ENCODE measurements at places on chromosomes 5 and 9.

DNA sequence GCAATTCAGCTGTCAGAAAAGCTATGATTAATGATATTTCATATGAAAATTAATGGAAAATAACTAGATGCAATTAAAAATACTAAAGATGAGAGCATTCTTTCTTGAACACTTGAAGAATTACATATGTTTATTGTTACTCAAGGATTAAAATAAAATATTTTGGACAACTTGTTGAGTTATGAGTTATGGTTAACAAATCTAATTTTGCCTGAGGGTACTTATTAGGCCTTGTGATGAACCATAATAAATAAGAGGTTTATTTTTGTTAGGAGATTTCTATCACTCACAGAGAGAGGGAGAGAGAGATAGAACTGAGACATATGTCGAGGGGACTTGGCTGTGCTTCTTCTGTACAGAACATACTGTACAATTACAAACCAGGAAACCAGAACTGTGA, 183.7 kb downstream of the ISL1 start:
- no peak for DNase-seq

DNA sequence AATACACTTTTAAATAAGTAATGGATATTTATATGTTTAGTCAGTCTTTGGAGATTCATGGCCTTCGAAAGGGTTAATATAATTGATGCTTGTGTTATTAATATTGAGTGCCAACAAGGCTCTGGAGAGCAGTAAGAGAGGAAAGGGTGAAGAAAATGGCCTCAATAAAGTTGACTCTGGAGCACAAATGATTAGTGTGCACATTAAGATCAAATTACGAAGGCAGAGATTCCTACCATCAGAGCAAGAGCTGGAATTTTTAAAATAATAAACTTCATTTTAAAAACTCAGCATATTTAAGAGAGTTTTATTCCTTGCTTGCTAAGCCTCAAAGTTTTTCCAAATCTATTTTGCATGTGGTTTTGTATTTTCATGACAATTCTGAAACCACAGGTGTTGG, 14.8 kb downstream of the SLC44A1 start:
- no peak for DNase-seq

DNA sequence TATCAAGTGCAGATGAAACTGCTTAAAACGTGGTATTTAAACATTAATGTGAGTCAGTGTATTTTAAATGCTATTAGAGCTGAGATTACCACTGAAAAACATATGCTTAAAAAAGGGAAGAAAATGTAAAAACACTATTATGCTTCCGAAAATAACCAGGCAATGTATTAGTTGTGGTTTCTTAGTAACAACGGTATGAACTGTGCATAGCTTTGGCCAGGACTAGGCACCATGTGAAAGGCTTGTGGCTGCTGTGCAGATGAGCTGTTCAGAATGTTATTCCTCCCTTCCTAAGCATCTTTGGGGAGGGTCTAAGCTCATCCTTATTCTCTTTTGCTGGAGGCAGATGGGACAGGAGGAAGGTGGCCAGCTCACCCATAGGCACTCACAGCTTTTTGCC, 84.9 kb downstream of the NTRK2 start:
- DNase-seq = no peak

- no peak for DNase-seq
These were observed 140.1 kb upstream of the GRIA1 start for GRCh38 chr5:153350175-153350883.

GRCh38 chr5:143119881-143120341, 283.6 kb downstream of the NR3C1 start:
- no peak for DNase-seq

DNA sequence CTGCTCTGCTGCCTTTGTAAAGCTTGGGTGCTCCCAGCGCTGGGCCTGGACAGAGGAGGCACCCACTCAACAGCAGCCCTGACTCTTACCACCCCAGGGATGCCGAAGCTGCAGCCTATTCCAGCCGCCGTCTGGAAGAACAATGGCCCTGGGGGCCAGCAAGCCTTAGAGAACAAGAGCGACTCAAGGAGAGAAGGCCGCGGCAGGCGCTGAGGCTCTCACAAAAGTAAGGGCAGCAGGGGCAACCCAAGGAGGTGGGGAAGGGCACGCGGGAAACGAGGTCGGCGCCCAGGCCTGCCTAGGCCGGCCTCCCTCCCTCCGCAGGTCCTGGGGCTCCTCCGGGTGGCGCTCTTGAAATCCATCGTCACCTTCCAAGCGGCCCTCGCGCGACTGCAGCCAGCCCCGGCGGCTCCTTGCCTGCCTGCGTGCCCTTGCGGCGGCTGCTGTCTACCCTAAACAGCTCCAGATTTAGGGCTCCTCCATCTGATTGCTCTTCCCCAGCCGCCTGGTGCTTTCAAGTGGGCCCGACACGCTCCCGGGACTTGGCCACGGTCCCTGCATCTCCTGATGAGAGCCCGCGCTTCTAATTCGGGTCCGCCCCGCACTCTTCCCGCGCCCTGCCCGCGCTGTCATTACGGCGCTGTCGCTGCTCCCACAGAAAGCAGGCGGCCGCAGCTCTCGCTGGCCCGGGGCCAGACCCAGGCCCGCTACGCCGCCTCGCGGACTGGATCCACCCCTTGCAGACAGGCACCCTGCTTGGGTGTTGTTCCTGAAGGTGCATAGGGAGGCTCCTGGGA, 213.3 kb downstream of the SEMA6A start:
- DNase-seq = no peak

DNA sequence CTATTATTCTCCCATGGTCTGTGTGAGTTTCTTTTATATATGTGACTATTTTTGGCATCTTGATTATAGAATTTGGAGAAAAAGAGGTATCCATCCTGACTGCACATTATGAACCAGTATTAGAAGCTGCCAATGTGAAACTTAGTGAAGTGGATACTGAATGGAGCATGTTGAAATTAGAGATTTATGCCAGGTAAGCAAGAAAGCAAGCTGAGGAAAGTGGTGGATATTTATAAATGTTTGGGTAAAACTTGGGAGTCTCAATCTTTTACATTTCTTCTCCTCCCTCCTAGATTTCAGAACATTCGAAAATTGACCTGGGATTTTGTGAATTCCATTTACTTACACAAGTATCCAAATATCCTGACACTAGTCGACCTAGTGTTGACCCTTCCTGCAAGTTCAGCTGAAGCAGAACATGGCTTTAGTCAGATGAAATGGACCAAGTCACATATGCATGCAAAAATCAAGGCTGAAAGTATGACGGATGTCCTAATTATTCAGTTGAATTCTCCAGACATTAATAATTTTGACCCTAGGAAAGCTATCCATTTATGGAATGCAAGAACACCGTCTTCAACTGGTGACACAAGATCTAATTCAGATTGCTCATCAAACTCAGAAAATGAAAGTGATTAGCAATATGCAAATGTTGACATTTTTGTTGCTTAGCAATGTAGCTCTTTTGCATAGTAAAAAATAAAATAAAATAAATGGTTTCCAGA, 66.8 kb upstream of the IL7R start:
- no peak for DNase-seq

DNA sequence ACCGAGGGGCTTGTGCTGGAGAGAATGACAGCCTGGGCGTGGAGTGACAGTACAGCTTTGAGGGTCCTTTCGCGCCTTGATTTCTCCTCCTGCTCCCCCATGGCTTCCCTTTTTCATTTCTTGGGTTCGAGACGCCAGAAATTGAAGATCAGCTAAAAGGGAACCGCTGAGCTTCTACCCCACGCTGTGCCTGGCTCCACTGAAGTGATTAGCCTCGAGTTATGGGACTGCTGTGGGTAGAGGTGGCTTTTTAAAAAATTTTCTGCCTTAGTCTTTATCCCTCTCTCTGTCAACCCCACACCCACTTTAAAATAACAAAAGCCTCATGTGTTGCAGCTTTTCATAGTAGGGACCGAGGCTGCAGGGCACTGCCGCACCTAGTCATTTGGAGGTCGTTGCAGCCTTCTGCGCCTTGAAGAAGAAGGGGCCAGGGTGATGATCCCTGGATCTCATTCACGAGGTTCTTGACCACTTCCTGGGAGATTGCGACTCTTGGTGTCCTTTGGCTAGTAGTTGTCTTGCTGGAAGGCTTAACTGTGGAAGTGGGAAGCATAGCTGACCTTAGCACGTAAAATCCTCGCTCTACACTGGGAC, 603 bp downstream of the PPIP5K2 start:
- DNase-seq = no peak

- no peak for DNase-seq
These were observed 45.4 kb downstream of the CFAP95 start for GRCh38 chr9:69865986-69866385.

GRCh38 chr5:111404270-111404769, 108.0 kb downstream of the STARD4 start:
- no peak for DNase-seq

GRCh38 chr5:170407062-170407461, 17.9 kb upstream of the KCNMB1 start:
- no peak for DNase-seq

- no peak for DNase-seq
These were observed 245.8 kb upstream of the PCSK5 start for GRCh38 chr9:75644649-75645048.

DNA sequence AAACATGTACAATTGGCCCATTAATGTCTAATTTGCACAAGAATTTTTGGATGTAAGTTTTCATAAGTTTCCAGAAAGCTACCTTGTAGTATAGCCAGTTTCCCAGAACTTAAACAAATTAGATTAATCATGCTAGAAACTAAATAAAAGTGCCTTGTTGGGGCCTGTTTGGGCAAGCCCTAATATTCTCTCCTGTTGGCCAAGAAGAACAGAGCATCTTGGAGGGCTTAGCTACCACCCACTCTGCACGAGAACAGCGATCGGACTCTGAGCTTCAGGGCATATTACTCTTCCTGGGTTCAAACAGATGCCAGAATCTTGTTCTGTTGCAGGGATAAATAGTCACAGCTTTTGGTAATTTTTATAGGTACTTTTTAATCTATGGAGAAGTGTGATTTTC, 88.2 kb downstream of the GAS1 start:
- no peak for DNase-seq

GRCh38 chr9:96219026-96219899, 82.7 kb downstream of the HSD17B3 start:
- DNase-seq = no peak

DNA sequence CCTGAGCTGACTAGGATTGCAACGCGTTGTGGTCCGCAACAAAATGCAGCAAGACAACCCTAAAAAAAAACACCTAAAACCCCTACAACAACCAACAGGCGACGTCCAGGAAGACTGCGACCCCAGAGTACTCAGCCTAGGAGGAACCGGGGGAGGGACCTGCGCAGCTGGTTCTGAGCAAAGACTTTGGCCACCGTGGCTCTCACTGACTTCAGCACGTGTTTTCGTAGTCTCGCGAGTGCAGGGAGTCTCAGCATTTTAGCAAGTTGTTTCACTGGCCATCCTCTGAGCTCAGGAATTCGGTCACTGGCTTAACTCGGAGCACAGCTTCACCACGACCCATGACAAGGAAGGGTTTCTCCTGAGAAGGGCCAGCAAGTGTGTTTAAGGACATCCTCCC, 8.6 kb upstream of the ZDHHC11 start:
- DNase-seq = no peak

- no peak for DNase-seq
These were observed 515.9 kb downstream of the RAB3C start for GRCh38 chr5:59098743-59099142.

DNA sequence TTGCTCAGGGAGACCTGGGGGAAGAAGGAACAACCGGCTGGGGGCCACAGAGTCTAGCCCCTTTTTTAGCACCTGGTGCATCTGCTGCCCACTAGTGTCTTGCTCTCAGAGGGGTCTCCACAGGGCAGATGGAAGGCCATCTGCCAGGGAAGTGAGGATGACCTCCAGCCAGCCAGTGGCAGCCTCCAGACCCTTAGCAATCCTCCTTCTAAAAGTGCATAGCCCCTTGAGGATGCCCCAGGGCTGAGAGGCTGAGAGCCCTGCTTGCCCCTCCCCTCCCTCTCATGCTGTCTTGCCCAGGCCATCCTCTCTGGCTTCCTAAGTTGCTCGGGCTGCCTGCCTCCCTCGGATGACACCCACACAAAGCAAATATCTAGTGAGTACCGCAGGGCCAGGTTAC, 81.5 kb upstream of the PANK3 start:
- no peak for DNase-seq

Data from activated CD4-positive, alpha-beta T cell treated with anti-CD3 and anti-CD28 coated beads for 24 hours (primary cell).